ENCODE measurements at places on chromosomes 3 and 15.
A peak's percentile ranks its signal among the peaks of the same experiment; 100 is the strongest.

DNA sequence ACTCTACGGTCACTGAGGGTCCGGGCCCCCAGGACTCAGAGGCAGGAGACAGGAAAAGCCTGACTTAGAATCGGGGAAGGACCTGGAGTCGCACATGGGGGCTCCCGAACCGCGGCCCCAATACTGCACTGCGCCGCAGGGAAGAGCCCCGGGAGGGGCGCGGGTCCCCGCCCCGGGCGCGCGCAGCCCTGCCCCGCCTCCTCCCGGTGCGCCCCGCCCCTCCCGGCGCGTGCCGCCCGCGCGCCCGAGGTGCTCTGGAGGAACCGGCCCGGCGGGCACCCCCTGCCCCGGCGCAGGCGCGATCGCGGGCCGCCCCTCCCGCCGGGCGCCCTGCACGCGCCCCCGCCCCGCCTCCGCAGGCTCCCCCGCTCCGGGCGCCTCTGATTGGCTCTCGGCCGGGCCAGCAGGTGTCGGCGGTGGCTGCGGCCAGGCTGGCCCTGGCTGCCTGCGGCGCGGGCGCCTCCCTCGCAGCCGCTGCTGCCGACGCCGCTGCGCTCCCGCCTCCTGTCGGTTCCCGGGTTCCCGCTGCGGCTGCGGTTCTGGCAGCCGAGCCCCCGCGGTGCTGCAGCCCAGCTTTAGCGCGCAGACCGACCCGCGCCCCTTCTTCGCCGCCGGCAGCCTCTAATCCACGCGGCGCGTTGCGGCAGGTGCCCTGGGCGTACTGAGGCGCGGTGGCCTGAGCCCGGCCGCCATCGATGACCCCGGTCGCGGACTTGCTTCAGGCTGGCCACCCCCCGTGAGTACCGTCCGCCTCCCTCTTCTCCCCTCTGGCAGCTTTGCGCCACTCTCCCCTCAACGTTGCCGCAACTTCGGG lies at the start of gene MYRIP:
TSS of gene MYRIP (plus strand) at position 429 of the 814 bp plus-strand sequence. CDS start 91,208 bp downstream, outside the sequence.
- peak; percentile 14 for DNase-seq

- no peak for DNase-seq
Observed at GRCh38 chr15:90053685-90054466, 48.4 kb downstream of the IDH2 start.

- peak; percentile 59 for DNase-seq
Observed at GRCh38 chr15:99399061-99399460, 147.8 kb downstream of the LRRC28 start.

DNA sequence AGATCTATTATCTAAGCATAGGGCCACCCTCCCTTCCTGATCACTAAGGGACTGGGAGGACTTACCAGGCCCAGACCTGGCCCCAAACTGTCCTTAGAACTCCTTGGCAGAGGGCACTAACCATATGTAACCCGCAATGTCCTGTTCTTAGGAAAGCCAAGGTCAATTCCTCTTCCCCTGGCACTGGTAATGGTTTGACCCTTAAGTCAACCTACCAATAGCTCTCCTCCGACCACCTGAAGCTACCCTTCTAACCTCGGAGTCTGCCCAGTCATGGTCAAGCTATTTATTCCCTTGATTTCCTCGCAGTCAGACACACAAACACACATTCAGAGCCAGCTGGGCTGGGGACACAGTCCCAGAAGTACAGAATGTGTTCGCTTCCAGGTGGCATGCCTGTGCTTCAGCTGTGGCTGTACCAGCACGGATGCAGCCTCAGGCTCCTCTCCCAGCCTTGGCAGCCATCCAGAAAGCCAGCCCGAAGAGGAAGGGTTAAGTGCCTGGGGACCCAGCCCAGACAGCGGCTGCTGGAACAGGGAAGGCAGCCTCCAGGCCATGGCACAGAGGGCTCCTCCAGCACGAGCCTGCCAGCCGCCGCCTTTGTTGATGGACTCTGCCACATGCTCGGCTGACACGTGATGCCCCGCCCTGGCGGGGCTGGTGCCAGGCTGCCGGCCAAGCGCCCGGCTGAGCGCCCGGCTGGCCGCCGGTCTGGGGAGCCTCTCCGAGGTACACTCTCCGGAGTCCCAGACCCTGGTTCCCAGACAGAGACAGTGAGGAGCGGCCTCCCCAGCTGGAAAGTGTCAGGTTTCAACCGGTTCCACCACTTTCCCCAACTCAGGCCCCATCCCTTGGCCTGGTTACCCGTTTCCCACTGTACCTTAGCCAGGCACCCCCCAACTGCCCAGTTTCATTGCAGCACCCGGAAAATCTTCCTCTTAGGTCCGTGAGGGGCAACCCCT lies 5.5 kb downstream of the BMF start:
- peak; percentile 73 for DNase-seq

DNA sequence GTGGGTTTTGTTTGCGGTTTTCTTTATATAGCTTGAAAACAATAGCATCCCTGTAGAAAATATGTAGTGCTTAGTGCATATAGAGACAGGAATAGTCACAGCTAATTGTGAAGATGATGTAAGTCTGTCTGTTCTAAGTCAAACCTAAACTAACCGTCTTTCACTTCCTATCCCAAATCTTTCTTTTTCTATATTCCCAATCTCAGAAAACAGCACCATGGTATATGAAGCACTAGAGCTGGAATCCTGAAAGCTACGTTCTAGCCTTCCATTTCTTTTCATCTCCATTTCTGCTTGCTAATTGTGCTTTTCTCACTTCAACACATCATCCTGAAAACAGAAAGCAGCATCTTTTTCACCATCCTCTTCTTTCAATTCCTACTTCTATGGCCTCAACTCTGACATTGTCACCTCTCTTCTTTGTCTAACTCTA lies 1235.5 kb downstream of the ROBO2 start:
- no peak for DNase-seq

DNA sequence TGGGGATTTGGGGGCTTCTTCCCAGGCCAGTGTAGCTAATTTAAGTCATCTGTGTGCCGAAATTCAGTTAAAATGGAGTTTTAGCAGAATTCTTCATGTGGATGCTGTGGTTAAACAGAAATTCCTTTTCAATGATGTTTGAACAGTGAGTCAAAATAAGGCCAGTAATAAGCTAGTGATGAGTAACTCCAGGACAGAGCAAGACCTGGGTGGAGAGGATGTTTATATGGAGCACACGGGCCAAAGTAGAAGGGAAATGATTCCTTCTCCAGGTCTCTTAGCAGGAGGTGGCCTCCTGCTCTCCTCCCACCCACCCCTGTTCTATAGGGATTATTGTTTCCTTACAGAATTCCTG lies 31.9 kb upstream of the UACA start:
- peak; percentile 95 for DNase-seq

DNA sequence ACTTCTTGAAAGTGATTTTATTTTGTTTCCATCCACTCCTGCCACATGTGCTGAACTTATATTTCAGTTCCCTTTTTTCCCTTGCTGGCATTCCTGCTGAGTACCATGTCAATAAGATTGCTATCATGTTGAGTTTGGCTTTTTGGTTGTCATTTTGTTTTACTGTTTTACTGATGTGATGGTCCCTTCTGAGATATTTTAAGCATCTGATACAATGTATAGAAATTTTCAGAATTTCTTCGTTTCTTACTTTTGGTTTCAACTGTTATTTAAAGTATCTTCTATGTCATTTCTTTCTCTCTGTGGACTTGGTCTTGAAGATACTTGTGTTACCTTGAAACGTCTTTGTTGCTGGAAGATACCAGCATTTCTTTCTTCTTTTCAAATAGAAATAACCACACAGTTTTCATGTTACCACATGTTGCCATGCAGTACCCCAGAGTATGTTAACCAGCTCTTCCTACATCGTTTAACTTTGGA lies 14.1 kb downstream of the SIDT1 start:
- DNase-seq: no peak

DNA sequence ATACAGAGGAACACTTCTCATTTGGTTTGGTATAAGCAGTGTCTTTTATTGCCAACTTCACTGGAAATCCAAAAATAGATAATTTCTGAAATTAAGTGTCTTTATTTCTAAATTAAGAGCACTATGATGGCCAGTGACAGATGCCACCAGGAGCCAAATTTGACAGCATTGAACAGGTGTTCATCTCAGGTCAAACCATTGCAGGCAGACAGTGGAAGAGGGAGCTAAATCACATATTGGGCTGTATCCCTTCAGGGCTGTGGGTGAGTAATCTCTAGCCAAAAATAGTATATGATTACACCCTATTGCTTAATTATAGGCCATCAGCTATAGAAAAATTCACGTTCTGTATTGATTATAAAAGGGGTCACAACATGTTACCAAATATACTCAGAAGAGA lies 457.7 kb downstream of the NAALADL2 start:
- DNase-seq: no peak

DNA sequence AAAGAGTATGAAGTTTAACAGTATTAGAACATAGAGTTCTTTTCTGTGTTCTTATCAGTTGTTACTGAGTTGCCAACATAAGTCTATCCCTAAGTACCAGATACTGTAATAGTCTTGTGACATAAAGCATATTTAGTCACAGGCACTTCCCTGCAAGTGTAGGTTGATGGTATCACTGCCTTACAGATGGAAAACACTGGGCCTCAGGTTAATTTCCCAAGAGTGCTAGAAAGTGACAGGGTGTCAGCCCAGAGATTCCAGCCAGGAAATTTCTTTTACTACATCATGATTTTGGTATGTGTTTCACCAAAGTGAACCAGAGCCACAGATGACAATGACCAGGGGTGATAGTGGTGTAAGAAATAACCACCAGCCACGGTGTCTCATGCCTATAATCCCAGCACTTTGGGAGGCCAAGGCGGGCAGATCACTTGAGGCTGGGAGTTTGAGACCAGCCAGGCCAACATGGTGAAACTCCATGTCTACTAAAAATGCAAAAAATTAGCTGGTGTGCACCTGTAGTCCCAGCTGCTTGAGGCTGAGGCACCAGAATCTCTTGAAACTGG lies 3.2 kb downstream of the EIF1B start:
- no peak for DNase-seq

DNA sequence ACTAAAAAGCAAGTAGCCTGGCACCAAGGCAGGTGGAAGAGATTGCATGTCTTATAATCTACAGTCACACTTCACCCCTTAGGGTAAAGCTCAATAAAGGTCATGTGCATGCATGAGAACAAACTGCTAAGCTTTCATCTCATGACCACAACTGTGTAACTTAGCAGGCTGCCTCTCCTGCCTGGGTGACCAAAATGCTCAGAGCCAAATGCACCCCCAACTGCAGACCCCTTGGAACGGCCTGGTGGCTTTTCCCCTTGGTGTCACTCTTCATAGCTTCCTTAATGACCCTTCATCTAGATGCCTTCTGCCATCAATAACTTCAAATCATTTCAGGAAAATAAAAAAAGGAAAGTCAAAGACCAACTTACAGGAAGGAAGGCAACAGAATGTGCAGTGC lies 88.1 kb downstream of the ADAMTS17 start:
- DNase-seq: no peak

DNA sequence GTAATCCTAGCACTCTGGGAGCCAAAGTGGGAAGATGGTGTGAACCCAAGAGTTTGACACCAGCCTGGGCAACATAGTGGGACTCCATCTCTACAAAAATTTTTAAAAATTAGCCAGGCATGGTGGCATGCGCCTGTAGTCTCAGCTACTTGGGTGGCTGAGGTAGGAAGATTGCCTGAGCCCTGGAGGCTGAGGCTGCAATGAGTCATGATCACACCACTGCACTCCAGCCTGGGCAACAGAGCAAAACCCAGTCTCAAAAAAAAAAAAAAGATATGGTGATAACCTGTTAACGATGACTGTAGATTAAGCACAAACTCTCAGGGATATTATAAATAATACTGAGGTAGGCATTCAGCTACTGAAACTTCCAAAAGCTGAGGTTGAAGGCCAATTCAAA lies 107.5 kb downstream of the SLC49A4 start:
- no peak for DNase-seq

GRCh38 chr15:31473385-31474058 lies 146.9 kb downstream of the KLF13 start:
- DNase-seq: no peak

DNA sequence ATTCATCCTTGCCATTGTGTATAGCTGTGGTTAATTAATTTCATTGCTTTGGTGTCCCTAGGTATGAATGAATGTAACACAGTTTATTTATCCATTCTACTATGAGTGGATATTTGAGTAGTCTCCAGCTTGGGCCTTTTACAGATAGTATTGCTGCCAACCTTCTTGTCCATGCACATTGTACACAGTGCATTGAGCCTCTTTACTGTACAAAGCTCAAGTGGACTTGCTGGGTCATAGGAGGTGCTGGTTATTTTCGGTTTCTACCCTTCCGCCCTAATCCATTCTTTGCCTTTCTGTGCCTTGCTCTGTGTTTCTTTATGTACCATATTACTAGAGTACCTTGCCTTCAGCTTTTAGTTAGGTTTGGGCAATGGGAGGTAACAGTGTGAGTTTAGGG lies 60.7 kb downstream of the DUT start:
- DNase-seq: no peak

GRCh38 chr3:54533856-54534255 lies 394.0 kb downstream of the LRTM1 start:
- DNase-seq: no peak

- no peak for DNase-seq
Observed at GRCh38 chr3:4848176-4848825, 130.9 kb upstream of the BHLHE40 start.

- DNase-seq: no peak
Observed at GRCh38 chr15:91040856-91041255, 18.5 kb upstream of the VPS33B start.

GRCh38 chr3:25610167-25610566 lies 54.5 kb downstream of the TOP2B start:
- no peak for DNase-seq

DNA sequence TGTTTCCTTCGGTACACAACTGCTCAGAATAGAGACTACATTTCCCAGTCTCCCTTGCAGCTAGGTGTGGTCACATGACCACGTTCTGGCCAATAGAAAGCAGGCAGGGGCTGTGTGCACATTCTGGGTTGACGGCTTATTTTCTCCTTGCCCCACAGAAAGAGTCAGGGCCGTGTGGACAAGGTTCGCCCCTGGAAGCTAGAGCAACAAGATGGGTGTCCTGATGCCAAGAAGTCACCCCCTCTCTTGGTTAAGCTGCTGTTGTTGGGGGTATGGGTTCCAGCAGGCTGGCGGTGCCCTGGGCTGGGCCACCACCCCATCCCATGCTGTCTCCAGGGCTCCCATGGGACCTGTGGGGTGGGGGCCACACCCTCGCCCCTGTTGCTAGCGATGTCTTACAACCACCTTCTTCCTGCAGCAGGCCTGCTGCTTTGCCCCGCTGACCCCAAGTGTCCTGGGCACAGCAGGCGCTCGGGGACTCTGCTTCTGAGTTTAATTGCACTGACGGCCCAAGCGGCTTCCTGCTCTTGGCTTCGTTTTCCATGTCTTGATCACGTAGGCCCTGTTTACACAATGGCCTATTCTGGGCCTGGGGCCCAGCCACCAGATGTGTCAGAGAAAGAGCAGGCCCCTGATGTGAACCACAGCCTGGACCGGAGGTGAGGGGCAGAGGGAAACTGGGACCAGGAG lies 24.9 kb downstream of the ABTB1 start:
- peak; percentile 90 for DNase-seq
